ENCODE measurements at places on chromosomes 12 and 14.

DNA sequence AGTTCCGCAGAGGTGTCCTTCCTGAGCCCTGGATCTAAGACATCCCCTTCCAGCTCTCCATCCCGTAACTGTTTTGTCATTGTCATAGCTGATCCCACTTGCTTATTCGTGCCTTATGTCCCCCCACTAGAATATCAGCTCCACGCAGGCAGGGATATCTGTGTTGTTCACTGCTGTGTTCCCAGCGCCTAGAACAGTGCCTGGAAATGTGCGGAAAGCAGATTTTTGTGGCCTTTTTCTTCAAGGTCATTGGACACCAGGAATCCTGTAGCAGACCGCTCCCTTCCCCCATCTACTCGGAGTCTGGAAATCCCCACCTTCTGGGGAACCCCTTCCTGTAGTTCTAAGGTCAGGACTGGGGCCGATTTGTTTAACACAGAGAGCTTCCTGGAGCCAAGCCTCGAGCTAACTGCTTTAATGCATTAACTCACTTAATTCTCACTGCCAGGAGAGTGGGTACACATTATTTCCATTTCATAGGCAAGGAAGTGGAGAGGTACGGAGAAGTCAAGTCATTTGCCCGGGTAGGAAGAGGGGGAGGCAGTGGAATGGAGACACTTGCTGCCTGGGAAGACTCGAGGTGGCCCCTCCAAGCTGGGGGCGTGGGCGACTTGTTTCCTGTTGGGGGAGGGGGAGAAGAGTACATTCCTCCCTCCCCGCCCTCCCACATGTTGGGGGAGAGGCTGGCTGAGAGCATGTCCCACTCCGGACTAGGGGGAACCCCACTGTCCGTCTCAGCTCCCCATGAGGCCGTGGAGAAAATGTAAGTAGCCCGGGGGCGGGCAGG lies 1.2 kb upstream of the SH2B3 start:
- peak; percentile 55 for DNase-seq

DNA sequence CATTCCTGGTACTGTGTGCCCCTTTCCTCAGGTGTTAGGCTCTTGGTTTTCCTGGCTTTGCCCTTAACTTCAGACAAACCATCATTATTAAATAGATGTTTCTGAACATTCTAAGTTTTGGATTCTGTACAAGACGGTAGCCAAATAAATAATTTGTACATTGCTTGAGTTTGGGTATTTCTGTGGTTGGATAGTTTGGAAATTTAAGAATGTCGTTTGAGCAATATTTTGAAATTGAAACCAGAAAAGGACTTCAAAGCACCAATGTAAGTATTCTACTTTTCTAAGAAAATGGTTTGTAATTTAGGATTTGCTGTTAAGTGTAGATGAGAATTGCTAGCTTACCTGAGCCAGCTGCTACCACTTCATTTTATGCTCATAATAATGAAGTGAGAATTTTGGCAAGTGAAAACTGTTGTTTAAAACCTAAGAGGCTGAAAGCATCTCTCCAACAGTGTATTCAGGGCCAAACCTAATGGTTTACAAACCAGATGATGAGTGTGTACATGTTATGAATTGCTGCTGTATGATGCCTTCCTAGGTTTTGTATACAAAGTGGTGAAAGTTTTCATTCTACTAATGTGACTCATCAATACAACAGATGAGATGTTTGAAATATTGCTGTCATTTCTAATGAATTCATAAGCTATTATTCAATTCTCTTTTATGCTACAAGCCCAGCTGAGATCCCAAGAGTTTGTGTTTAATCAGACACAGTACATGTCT lies 181.5 kb upstream of the PRKD1 start:
- no peak for DNase-seq

DNA sequence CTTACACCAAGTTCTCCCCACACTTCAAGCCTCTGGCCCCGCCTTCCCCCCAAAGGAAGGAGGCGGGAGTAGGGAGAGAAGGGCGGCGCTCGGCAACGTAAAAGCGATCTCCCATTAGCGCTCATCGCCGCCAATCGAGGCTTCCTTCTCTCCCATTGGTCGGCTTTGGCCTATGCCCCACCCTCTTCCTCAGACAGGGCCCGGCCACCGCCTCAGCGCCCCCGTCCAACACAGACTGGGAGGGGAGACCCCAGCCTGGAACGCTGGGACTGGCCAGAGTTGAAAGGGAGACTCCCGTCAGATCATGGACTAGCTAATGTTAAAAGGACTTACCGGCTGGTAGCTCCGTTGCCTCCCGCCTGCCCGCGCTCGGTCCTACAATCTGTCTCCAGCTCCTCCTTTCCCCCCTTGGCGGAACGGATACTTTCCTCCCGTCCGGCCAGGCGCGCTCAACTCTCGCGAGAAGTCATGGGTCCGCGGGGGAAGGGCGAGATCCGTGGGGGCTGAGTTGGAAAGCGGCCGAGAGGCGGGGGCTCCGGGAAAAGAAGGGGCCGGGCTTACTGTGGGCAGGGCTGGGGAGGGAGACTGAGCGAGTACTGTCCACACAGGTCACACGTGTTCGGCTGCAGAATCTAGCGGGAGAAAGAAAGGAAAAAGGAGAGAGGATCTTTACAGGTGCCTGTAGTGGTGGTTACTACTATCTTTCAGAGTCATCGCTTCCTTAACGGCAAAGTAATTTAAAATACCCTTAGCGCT lies at the start of gene ATF7:
Gene ATF7, minus strand, starts transcription at position 437 of the 756 bp plus-strand sequence. CDS start 25,382 bp downstream, outside the sequence.
- peak; percentile 97 for DNase-seq

DNA sequence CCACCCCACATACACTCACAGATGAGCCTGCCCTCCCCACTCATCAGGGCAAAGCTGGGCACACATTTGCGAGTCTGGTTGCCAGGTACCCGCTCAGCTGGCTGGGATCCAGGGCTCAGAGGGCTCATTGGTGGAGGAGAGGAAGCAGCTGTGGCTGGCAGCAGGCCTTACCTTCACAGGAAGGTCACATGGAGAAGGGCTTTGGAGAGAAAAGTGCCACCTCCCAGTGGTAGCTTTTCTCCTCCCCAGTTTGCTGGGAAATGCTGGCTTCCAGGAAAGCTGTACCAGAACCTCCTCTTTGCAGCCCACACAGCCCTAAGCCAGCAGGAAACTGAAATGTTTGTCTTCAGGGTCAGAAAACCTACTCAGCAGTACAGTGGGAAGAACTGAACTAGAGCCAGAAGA lies 55.6 kb downstream of the LGMN start:
- DNase-seq: no peak

DNA sequence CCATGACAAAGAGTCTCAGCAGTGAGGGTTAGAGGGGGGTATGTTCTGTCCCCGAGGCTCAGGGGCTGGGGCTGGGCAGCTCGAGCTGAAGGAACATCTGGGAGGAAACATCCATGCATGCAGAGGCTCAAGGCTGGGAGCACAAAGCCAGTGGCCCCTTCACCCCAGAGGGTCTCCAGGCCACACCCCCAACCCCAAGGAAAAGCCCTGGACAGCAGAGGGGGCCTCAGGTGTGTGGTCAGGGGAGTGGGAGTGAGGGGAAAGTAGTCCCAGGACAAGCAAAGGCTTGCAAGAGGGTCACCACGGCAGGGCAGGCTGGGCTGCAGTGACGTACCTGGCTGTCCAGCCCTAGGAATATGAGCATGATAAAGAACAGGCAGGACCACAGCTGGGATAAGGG lies 17.5 kb downstream of the SLC6A12 start:
- DNase-seq: no peak

- DNase-seq: no peak
Measured at GRCh38 chr14:101289230-101289690, 272.0 kb upstream of the DIO3 start.

DNA sequence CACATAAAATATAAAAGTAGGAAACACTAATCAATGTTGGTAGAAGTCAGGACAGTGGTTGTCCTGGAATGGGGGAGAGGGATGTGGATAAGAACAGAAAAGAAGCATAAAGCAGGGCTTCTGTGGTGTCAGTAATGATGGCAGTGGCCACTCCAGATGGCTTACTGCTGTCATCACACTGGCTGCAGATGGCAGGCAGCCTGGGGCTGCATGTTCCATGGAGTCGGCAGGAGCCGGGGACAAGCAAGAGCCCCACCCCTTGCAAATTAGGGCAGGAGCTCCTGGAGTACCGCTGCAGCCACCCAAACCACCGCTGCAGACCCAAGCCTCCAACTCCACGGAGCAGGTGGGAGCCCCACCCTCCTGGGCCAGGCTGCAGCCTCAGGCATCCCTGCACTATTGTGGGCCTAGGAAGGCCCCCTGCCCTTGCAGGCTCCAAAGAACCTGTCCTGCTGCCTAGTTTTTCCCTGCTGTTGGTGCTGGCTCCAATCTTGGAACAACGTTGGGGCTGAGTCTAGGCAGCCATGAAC lies 28.8 kb upstream of the SLC5A8 start:
- no peak for DNase-seq

GRCh38 chr12:52876372-52876771 lies 27.6 kb upstream of the KRT78 start:
- DNase-seq: no peak

DNA sequence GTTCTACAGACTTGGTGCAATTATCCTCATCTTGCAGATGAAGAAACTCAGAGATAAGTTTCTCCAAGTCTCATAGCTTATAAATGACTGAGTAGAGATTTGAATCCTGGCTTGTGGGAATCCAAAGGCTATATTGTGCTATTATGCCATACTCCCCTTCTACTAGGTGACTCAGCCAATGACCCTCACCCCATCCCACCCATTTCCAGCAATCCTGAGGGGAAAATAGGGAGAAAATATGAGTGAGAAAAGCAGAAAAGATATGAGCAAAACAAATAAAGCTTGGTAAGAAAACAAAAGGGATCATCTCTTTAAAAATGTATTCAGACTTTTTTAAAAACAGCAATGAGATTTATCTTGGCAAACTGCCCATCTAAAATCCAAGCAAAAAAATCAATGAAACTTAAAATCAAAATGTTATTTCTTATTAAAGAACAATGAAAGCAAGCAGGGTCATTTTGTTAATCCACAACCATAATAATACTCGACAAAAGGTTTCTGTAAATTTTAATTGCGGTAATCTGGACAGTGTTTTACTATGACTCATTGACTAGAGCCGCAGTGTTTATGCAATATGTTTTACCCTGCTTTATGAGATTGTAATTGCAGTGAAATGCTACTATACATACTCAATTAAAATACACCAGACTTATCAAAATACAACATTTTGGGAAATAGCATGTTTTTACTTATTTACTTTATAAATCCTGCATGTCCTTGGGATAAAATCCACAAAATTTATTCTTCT lies 13.1 kb upstream of the LGR5 start:
- no peak for DNase-seq

DNA sequence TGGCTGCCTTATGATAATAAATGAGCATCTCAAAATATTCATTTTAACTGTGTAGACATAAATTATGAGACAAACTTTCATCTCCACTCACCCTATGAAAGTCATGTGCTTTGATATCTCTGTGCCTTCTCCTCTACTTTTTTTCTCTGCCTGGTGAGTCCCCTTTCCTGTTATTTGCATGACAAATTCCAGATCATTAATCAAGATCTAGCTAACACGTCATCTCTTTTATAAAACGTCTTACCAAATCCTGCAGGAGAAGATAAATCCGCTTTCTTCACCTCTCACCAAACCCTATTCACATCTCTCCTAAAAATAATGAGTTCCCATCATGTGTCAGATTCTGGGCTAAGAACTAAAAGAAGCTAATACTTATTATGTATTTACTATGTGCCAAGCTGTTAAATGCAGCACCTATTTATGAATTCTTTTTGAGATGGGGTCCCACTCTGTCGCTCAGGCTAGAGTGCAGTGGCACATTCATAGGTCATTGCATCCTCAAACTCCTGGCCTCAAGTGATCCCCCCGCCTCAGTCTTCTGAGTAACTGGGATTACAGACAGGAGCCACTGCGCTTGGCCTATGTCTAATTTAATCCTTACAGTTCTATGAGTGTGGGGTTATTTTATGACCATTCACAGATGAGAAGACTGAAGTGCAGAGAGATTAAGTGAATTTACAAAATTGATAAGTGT lies 26.7 kb downstream of the SPX start:
- DNase-seq: no peak

DNA sequence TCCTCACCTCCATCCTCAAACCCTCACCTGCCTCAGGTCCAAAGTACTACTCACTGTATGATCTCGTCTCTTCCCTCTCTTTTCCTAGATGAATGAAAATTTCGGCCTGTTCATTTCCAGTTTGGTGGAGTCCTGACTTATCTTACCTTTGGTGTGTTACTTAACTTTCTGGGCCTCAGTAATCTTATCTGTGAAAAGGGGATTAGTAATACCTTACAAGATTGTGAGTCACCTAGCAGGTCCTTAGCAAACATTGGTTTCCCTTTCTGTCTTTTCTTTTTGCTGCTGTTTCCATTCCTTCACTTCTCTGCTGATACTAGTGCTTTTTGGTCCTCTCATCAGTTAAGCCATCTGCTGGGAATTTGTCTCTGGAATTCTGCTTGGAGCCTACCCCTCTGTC lies 52.8 kb downstream of the AKAP6 start:
- DNase-seq: no peak

- no peak for DNase-seq
Measured at GRCh38 chr12:100158535-100158934, 15.9 kb upstream of the BLTP3B start.

DNA sequence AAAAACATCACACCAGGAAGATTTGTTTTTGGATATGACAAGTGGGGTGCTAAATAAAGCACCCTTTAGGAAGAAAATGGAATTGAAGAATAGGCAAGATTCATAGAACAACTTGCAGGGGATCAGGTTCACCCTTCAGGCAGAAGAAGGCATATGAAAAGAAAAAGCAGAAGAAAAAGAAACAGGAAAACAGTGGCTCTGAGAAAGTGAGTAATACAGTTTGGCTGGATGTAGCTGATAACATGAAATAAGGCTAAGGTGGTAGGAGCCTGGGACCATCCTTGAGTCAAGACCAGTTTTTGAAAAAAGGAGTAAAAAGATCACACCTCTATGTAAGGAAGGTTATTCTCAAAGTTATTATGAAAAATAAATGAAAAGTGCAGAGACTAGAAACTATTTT lies 42.4 kb downstream of the TRIP11 start:
- DNase-seq: no peak

DNA sequence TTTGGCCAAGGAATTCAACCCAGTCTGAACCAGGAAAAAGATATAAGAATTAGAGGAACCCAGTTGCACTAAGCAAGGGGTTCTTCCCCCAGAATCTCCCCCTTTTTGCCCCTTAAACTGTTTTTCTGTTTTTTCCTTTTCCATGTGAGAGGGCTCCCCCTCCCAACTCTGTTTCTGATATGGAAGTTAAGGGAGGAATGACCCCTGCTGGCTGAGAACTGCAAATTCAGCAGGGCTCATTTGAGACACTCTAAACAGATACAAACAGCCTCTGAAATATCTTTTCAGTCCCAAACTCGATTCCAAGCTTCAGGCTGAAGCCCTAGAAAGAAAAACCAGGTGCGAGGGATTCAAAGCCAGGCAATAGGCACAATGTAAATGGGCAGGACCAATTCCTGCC lies 132.7 kb downstream of the SLC41A2 start:
- DNase-seq: no peak

GRCh38 chr12:123033392-123034021 lies 53.0 kb downstream of the ARL6IP4 start:
- DNase-seq: no peak

Measured in activated CD4-positive, CD25-positive, alpha-beta regulatory T cell (primary cell).